Activated T-cell treated with anti-CD3 and anti-CD28 coated beads for 48 hours (primary cell): ENCODE measurements at places on chromosomes 3 and 15.

DNA sequence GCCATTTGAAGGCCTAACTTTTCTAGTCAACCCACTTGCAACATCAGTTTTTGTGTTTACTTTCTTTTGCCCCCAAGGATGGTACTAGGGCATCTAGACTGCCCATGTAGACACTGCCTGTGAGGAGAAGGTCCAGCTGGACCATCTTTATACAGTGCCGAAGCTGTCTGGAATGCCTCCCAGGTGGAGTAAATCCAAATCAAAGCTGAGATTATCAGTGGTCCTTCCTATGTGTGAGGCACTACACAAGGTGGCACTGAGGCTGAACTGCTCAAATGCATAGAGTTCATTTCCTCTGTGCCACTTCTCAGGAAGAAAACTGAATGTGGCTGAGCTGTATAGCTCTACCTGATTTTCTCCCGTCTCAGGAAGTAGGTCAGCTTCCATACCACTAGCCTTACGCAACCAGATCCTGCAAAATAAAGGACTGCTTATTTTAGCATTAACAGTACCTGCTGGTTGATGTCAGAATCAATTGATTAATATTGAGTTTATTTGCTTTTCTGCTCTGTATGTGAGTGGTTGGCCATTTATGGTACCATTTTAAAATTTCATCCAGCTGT, 106.1 kb downstream of the GHSR start:
- DNase-seq: no peak

DNA sequence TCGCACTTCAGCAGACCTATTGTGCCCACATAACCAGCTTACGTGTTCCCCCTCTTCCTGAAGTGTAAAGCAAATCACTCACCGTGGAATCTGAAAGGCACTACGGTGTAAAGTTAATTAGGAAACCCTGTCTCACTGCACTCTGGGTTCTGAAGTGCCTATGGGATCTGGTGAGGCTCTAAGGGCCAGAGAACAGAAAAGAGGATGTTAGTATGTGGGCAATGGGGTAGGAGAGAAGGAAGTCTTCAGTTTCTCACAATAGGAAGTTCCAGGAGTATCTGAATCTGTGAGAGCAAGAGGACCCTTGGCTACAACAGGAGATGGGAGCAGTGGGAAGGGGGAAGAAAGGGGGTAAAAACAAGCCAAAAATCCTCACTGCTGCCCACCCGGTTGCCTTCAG, 71.4 kb downstream of the ITGB5 start:
- no peak for DNase-seq

DNA sequence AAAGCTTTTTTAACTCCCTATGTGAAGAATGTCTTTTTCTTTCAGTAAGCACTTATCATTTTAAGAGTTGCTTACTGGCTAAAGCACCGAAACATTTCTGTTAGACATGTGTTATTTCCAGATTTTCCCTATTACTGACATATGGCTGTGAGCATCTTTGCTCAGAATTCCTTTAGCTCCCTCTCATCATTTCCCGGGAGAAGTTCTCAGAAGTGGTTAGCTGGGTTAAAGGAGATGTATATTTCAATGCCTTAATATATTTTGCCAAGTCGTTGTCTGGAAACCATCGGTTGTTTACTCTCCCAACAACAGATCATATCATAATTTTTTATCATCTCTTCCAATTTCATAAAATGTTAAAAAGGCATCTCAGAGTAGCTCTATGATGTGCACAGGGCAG, 396.5 kb downstream of the OCA2 start:
- DNase-seq: no peak

DNA sequence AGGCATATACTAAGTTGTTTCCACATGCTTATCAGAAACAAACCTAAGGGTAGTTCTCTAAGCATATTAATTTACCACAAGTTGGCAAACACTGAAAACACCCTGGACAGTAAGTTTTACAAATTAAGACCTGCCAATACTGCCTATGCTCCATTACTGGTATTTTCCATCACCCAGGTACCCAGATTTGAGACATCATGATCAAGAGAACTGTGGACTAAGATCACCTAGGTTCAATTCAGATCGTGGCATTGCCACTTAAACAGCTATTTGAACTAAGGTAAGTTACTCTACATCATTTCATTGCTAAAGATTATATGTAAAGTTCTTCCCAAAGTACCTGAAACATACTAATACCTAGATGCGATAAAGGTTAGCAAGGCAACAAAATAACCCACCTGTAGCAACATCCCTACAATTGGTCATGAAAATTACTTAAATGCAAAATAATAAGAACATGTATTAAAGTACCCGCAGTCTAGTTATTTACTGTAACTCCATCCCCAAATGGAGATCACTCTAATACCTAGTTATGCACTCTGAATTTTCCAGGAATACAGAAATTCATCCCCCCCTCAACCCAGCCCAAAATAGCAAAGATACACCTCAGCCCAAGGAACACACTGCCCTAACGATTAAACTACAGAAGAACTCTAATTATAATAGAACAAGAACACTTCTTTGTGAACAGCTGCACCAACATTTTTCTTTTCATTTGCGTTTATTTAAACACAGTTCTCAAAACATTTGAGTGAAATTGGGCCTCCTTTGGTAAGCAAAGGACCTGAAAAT, 21.6 kb downstream of the TRA2B start:
- no peak for DNase-seq

- no peak for DNase-seq
Observed at GRCh38 chr3:123312331-123313265, 110.9 kb downstream of the SEC22A start.

DNA sequence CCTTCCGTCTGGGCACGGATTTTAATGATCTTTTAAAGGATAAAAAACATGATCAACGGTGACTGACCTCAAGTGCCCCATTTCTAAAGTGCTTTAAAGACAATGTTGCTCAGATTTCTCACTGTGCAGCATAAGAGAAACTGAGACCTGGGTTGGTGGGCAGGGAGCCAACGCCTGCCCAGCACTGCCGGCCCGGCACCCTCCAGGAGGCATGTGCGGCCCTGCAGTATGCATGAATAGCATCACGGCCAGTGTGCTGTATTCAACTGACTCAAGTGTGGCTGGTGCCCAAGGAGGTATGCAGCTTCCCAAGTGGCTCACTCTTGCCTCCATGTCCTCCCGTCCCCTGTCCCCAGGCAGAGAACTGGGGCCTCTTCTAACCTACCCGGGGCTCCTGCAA, 30.3 kb downstream of the SEC61A1 start:
- no peak for DNase-seq
